Eye (tissue), 1 donor: ENCODE measurements at places on chromosomes 3 and 15.

DNA sequence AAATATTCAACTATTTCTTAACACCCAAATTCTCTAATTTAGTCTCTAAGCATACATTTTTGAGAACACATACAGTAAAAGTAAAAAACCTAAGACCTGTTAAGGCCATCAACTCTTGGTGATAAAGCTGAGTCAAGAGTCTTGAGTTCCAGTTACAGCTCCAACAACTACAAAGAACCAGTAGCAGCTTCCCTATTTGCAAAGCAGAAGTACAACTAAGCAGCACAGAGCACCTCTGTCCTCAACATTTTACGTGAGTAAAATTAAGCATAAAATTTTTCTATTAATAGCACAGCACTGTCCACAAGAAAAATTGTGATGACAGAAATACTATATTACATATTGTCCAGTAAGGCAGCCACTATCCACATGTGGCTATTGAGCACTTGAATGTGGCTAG, 4.4 kb downstream of the PCOLCE2 start:
- DNase-seq, result no peak

- no peak for DNase-seq
Observed at GRCh38 chr15:101139986-101140696, 111.7 kb downstream of the CHSY1 start.

DNA sequence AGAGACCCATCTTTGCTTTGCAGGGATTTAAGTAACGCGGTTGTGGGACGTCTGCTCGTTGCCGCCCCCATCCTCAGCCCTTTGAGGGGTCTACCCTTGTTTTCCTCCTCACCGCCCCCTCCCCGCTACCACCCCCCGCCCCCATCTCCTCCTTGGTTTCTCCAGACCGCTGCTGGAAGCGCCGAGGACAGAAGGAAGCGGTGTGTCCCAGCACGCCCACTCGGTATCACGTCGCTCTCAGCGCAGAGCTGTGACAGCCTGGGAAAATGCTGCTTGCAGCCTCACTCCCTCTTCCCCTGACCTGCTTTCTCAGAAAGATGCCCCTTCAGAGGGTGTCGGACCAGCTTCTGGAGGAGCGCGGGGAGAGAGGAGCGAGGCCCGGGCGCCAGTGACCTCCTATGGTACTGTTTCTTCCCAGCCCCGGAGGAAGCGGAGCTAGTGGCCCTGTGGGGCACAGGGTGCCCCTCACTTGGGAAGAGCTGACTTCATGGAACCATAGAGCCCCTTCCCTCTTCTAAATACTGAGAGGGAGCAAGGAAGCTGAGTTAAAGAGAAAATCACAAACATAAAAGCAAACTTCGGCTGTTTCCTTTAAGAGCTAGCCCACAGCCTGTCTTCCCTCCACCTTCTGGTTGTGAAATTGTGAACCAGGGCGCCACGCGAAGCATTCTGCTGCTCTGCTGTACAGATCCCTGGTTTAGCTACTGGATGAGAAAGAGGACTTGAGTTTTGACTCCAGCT, 698 bp downstream of the IL1RAP start:
- peak; percentile 79 for DNase-seq

- no peak for DNase-seq
Observed at GRCh38 chr3:185797993-185798830, 26.6 kb downstream of the IGF2BP2 start.

- DNase-seq, result peak; percentile 43
Observed at GRCh38 chr15:56052395-56053045, 59.1 kb upstream of the NEDD4 start.

- DNase-seq, result no peak
Observed at GRCh38 chr15:22918596-22919140, 61.5 kb downstream of the CYFIP1 start.

DNA sequence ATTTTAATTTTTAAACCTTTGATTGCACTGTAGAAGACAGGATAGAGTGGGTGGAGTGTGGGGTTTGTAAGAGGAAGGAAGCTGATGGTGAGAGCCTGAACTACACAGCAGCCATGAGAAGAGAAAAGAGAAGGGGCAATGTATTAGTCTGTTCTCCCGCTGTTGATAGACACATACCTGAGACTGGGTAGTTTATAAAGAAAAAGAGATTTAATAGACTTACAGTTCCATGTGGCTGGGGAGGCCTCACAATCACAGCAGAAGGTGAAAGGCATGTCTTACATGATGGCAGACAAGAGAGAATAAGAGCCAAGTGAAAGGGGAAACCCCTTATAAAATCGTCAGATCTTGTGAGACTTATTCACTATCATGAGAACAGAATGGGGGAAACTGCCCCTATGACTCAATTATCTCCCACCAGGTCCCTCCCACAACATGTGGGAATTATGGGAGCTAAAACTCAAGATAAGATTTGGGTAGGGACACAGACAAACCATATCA, 37.3 kb downstream of the STARD5 start:
- DNase-seq, result no peak

GRCh38 chr15:76312540-76313174, 1.4 kb upstream of the ETFA start:
- no peak for DNase-seq

GRCh38 chr3:127183931-127184869, 8.7 kb upstream of the PRR23E start:
- DNase-seq, result no peak

- DNase-seq, result no peak
Observed at GRCh38 chr15:90816401-90817116, 51.8 kb upstream of the FURIN start.

GRCh38 chr15:100383302-100384107, 41.7 kb upstream of the ADAMTS17 start:
- DNase-seq, result peak; percentile 28

GRCh38 chr3:174873832-174874657, 14.9 kb downstream of the NAALADL2 start:
- no peak for DNase-seq

- no peak for DNase-seq
Observed at GRCh38 chr3:115617591-115617990, 5.7 kb upstream of the GAP43 start.

GRCh38 chr3:104598848-104599511, 767.7 kb upstream of the ALCAM start:
- peak; percentile 5 for DNase-seq

- no peak for DNase-seq
Observed at GRCh38 chr3:40713795-40714194, 189.0 kb downstream of the ZNF621 start.

- DNase-seq, result no peak
Observed at GRCh38 chr3:43542328-43543043, 79.3 kb downstream of the ANO10 start.

GRCh38 chr3:36058404-36059030, 321.8 kb upstream of the STAC start:
- DNase-seq, result no peak

GRCh38 chr3:154314152-154314551, 10.1 kb downstream of the DHX36 start:
- DNase-seq, result no peak

GRCh38 chr3:194996746-194997145, 274.2 kb downstream of the XXYLT1 start:
- DNase-seq, result no peak

DNA sequence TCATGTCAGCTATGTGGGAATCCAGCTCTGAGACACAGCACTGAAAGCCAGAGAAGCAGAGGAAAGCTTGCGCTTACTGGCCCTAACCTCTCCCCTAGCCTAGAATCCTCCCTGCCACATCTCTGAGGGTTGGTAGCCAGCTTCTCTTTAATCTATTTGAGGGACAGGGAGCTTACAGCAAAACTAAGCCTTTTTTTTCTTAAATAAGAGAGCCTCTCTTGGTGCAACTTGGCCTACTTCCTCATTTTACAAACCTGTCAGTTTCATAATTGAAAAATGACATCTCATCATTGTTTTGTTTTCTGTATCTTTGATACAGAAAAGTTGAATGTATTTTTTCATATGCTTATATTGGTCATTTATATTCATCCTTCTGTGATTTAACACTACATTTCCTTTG, 193.9 kb downstream of the ZNF621 start:
- no peak for DNase-seq

- no peak for DNase-seq
Observed at GRCh38 chr15:63758341-63758740, 75.4 kb downstream of the HERC1 start.

GRCh38 chr3:13281507-13282357, 138.4 kb downstream of the NUP210 start:
- DNase-seq, result peak; percentile 43

- no peak for DNase-seq
Observed at GRCh38 chr3:196012481-196012880, 69.4 kb downstream of the TFRC start.

- no peak for DNase-seq
Observed at GRCh38 chr3:117441851-117442250, 732.3 kb downstream of the TUSC7 start.

DNA sequence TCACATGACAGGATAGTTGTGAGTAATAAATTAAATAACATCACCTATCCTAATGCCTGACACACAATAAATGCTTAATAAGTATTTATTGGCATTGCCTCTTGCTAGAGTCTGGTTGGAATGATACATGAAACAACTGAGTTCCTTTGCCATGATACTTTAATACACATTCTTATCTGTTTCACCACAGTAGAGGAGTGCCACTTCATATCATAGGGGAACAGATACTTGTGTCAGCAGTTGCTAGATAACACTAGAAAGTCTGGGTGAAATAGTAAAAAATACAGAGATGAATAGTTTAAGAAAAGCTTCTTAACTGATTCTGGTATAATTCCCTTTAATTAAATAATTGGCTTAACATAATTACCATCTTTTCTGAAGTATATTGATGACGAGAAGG, 380.0 kb upstream of the GOLIM4 start:
- no peak for DNase-seq

- no peak for DNase-seq
Observed at GRCh38 chr3:72275331-72275751, 490.4 kb upstream of the PROK2 start.

- no peak for DNase-seq
Observed at GRCh38 chr3:123276346-123277006, 74.7 kb downstream of the SEC22A start.

- no peak for DNase-seq
Observed at GRCh38 chr3:171660188-171660587, 150.1 kb downstream of the PLD1 start.

DNA sequence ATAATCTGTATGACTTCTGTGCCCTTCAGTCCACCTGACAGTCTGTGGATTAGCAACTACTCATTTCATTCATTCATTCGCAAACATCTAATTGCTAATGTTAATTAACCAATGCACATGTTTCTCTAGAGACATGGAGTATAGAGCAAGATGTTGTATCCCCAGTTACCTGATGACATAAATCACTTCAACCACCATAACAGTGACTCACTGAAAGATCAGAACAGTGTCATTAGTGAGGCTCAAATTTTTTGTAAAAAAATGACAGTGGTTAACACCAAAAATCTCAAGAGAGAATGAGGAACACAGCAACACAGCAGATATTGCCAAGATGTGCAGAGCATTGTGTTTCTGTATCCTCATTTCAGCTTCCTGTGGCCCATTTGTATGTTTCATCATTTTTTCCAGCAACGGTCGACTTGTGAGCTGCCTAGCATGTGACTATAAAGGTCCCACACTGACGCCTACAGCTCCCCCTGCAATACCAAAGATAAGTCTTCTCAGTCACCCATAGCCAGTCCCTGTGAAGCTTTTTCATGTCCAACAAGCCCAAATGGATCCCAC, 3.7 kb upstream of the PLD1 start:
- DNase-seq, result no peak

GRCh38 chr3:10981961-10982360, 10.6 kb upstream of the SLC6A1 start:
- no peak for DNase-seq

GRCh38 chr15:34886134-34886533, 83.4 kb downstream of the AQR start:
- no peak for DNase-seq

- no peak for DNase-seq
Observed at GRCh38 chr15:97745481-97746071, 214.9 kb upstream of the ARRDC4 start.

- no peak for DNase-seq
Observed at GRCh38 chr3:102238362-102238761, 196.5 kb upstream of the ZPLD1 start.

- DNase-seq, result no peak
Observed at GRCh38 chr3:157467200-157467599, 30.6 kb downstream of the PTX3 start.

DNA sequence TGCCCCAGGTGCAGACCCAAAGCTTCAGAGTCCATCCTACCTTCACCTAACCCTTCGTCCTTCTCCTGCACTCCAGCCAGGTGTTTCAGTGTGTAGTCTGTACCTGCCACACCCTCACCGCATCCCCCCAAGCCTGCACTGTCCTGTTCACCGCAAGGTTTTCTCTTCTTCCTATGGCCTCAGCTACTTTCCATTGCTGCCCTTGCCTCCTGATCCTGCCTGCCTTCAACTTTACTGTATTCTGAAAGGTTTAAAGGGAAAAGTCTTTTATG, 9.3 kb downstream of the GPR160 start:
- no peak for DNase-seq

- peak; percentile 77 for DNase-seq
Observed at GRCh38 chr15:43225201-43225949, 4.6 kb upstream of the EPB42 start.

DNA sequence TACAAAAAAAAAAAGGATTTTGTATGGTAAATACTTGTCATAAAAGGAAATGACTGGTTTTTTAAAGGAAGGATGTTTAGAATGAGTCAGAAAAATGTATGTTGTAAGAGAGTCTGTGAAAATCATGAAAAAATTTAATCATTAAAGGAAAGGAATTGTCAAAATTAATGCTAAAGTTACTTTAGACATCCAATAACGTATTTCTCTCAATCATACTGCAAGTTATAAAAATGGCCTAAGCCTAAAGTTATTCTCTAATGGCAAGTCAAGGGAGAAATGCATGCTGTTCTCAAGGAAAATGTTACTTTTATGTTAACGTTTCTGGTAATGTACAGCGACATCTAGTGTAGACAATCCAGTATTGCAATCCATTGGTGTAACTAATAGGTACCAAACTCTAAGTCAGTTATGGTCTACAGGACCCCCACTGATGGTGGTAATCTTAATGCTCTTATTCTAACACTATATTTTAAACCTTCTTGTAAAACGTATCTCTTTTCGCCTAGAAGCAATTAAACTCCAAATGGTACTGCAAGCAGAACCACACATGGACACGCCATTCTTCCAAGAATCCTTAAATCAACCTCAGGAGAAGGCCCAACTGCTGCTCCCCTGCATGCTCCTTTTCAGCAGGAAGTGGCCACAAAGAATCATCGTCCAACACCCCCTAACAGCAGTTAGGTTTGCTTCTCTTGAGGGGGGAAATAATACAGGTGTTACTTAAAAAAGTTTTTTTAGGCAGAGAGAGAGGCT, 35.2 kb downstream of the NCEH1 start:
- DNase-seq, result peak; percentile 81

GRCh38 chr3:186281176-186281575, 80.9 kb downstream of the DGKG start:
- no peak for DNase-seq

DNA sequence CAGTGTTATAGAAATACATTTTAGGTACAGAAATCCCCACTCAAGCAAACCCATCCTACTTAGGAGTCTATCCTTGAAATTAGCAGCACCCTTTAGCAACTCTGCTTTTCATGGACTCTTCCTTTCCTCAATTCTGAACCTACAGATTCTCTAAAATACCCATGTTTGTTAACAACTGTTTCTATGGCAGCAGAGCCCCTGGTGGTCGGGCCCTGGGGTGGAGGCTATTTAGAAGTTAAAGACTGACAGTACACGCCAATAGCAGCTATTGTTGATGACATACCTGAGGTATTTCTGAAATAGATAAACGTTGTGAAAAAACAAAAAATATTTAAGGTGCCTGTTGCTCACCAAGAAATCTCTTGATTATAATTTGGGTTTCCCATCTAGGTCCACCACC, 23.4 kb upstream of the NRG4 start:
- no peak for DNase-seq
